Eye (tissue), 1 donor: ENCODE measurements at places on chromosomes 16 and 17.

GRCh38 chr16:89300311-89300975 is 82.9 kb downstream of the ZNF778 start:
- DNase-seq: no peak

GRCh38 chr17:40686192-40686591 is 17.4 kb downstream of the KRT24 start:
- DNase-seq: peak; percentile 12

DNA sequence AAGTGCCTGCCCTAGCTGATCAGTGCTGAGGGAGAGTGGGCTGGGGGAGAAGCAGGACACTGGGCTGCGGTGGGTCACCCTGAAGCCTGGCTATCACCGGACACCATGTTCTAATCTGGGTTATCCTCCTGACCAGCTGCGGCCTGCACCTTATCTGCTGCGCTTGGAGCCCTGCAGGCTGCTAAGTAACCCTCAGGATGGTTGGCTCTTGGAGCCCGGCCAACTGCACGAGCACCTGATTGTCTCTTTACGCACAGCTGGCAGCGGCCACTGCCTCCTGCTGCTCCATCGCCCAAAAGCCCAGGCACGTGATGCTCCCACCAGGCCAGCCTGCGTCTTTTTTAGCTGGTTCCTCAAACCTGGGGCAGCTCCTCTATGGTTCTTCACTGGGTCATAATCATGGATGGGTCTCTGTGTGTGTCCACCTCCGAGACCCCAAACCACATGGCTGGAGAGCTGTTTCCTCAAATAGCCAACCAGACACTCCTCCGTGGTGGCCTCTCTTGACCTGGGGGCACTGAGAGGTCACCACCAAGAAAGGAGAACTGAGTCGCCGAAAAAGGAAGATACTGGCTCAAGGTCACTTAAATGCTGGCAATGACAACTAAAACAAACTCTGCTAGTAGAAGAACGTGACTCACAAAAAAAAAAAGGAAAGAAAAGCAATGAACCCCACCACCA is 21.7 kb downstream of the SPHK1 start:
- no peak for DNase-seq

GRCh38 chr17:48276776-48277175 is 153.2 kb downstream of the SKAP1 start:
- no peak for DNase-seq

- no peak for DNase-seq
Observed at GRCh38 chr17:80402959-80403358, 12.0 kb upstream of the ENDOV start.

GRCh38 chr17:68572138-68572842 is 28.9 kb downstream of the FAM20A start:
- no peak for DNase-seq

GRCh38 chr17:9290226-9290613 is 268.9 kb downstream of the NTN1 start:
- no peak for DNase-seq

DNA sequence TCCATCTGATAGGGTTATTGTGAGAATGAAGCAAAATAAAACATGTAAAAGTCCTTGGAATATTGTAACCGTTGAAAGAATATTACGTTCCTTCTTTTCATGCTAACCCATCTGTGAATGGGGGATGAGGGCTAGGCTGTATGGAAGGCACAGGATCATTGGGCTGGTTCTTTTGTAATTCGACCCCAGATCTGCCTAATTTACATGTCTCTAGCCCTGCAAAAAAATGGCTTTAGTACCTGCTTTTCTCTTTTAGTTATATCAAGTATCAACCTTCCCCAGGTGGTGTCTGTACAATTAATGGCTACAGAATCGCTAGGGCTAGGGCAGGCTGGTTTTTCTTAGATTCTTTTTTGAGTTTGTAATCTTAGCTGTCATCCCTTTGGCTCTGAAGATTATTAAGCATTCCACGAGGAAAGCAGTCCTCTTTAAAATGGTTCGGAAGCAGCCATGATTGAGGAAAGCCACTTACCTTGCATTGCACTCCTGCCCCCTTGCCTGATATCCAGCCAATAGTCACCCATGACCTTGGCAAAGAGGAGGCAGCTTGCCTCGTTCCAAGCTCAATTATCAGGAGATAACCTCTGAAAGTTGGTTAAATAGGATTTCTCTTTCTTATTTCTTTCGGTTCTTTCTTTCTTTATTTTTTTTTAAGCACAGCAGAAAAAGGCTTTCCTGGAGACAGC is 153.9 kb upstream of the ZKSCAN2 start:
- DNase-seq: no peak

GRCh38 chr17:632560-632959 is 82.1 kb downstream of the VPS53 start:
- DNase-seq: no peak

DNA sequence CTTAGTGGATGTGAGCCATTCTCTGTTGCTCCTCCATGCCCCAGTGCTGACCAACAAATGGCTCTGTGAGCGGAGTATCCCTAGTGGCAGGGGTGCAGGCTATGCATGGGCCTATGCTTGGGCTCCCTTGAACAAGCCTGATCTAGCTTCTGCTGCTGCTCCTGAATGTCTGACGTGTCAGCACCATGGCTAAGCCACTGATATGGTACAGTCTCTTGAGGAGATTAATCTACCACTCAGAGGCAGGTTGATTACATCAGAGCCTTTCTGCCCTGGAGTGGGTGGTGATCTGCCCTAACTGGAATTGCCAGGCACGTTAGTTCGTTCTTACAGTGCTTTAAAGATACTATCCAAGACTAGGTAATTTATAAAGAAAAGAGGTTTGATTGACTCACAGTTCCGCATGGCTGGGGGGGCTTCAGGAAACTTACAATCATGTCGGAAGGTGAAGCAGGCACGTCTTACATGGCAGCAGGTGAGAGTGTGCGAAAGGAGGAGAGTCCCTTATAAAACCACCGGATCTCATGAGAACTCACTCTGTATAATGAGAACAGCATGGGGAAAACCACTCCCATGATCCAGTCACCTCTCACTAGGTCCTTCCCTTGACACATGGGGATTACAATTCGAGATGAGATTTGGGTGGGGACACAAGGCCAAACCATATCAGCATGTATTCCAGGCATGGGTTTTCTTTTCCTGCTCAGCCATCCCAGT is 41.5 kb upstream of the B4GALNT2 start:
- DNase-seq: no peak

DNA sequence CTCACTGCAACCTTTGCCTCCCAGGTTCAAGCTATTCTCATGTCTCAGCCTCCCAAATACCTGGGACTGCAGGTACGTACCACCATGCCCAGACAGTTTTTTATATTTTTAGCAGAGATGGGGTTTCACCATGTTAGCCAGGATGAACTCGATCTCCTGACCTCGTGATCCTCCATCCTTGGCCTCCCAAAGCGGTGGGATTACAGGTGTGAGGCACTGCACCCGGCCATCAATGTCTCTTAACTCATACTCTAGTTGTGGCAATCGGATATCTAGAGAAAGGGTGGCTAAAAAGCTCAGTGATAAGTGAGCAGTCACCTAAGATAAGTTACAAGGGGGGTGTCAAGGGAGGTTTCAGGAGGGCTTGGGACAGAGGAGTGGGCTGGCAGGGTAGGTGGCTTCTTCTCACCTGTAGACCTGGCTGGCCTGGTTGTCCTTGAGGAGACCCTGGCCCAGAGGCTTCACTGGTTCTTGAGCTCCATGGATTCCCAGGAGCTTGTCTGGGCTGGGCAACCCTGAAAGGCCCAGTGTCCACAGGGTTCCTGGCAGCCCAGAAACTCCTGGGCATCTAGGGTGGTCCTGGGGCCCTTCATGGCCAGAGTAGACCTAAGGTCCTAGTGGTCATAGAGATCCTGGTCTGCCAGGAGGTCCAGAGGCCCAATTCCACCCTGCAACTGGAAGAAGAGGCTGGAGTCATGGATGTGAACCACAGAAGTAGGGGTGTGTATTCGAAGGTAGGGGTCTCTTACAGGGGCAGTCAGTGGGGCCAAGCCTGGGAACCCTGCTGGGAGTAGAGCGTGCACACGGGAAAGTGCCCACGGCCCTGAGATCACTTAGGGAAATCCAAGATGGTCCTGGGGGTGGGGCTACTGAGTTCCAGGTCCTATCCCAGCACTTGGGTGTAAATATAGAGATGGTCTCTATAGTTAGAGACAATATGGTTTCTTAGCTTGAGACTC is 12.7 kb upstream of the IGFBP4 start:
- DNase-seq: no peak

DNA sequence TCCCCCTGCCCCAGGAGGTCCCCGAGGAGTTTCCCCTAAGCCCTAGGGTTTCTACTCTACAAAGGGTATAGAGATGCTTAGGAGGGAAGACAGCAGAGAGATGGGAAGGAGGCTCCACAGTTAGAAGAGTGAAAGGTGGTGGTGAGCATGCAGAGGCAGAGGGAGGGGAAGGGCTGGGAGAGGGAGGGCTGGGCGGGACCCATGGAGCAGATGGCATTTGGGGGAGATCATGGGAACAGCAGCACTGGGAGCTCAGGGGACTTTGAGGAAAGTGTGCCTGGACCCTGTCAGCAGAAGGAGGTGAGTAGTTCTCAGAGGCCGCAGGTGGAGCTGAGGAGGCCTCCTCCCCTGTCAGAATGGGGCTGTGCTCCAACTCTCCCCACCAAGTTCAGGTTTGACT is 650 bp upstream of the OTOP3 start:
- no peak for DNase-seq

DNA sequence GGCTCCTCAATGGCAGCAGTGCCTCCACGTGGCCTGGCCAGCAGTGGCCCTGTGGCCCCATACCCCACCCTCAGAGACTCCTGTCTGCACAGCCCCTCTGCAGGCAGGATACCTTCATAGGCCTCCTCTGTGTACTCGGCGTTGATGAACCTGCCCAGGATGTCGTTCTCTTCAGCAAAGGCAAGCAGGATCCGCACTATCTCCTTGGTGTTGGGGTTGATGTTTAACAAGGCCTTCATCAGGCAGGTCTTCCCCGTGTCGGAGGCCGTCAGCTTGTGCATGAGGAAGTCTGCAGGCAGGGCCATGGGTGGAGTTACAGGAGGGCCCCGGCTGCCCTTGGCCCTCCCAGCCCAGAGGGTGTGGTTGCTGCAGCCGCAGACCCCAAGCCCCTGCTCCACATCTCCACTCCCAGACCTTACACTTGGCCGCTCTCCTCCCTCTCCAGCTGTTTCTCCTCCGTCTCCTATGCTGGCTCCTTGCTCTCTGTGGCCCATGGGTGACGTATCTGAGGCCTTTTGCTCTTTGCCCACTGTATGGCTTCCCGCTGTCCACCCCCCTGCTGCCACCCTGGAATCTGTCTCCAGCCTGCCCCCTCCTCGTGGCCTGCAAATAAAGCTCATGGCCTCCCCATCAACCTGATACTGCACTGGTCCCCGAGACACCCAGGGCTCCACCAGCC is 15.1 kb downstream of the TRPV3 start:
- DNase-seq: no peak

GRCh38 chr16:49022351-49022963 is 259.2 kb downstream of the CBLN1 start:
- no peak for DNase-seq

- no peak for DNase-seq
Observed at GRCh38 chr17:74024871-74025531, 178.5 kb upstream of the RPL38 start.

- no peak for DNase-seq
Observed at GRCh38 chr17:35239823-35240222, 3.0 kb upstream of the SLFN5 start.
